ENCODE measurements at places on chromosomes 4 and X. TPM values are rescaled to one million over a fixed set of nuclear protein-coding genes. Genes with fewer than 3 reads are reported as not detected.

The NAA10 gene
- polyA plus RNA-seq, result 212 TPM

The FAM114A1 gene
- 3.1 TPM for polyA plus RNA-seq

The CXorf49 gene
- polyA plus RNA-seq, result not detected

The FRMD7 gene
- not detected for polyA plus RNA-seq

The COX7B2 gene
- not detected for polyA plus RNA-seq

The DCHS2 gene
- polyA plus RNA-seq, result 0.14 TPM

Measured in GM12878 (cell line).